ENCODE measurements at places on chromosomes 4 and X.

- DNase-seq: no peak
Measured at GRCh38 chr4:47972181-47972580, 44.3 kb downstream of the CNGA1 start.

GRCh38 chr4:17286752-17287460 is 225.0 kb downstream of the QDPR start:
- DNase-seq: no peak

DNA sequence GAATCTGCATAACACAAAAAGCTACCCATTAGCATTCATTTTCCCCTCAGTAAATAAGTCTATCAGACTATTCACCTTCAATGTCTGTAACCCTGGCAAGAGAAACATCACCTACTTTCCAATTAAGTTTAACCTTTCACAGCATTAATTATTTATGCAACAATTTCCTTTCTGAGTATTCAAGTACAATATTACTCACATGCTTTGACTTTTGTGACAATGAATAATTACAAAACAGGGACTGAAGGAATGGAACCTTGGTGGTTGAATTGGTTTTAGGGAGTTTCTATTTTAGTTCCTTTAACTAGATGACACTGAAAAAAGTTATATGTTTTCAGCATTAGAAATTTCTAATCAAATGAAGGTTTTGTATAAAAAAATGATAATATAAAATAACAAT is 932.3 kb upstream of the EPHA5 start:
- no peak for DNase-seq

GRCh38 chrX:129043138-129043537 is 480.2 kb downstream of the SMARCA1 start:
- no peak for DNase-seq

- no peak for DNase-seq
Measured at GRCh38 chr4:37424753-37425152, 180.2 kb downstream of the NWD2 start.

GRCh38 chr4:31657859-31658570 is 937.8 kb downstream of the PCDH7 start:
- no peak for DNase-seq

GRCh38 chr4:139014371-139015268 is 961 bp upstream of the NOCT start:
- DNase-seq: peak; percentile 49

DNA sequence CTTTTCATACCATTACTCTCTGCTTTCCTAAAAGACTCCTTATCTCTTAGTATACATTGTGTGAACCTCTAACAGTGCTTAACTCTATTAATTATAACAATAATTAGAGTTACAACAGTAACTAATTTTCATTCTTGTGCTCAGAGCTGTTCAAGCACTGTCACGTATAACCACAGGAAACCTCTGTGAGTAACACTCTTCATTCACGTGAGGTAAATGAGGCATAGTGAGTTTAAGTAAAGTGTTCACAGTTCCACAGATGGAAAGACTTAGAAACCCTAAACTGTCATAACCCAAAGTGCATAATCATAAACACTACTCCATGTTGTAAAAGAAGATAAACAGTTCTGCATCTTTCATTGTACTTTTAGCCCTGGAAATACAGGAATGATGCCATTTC is 222.4 kb downstream of the CCSER1 start:
- DNase-seq: no peak

- DNase-seq: no peak
Measured at GRCh38 chrX:12892716-12893115, 13.7 kb upstream of the TLR8 start.

- DNase-seq: no peak
Measured at GRCh38 chr4:6566391-6567190, 8.4 kb upstream of the MAN2B2 start.

DNA sequence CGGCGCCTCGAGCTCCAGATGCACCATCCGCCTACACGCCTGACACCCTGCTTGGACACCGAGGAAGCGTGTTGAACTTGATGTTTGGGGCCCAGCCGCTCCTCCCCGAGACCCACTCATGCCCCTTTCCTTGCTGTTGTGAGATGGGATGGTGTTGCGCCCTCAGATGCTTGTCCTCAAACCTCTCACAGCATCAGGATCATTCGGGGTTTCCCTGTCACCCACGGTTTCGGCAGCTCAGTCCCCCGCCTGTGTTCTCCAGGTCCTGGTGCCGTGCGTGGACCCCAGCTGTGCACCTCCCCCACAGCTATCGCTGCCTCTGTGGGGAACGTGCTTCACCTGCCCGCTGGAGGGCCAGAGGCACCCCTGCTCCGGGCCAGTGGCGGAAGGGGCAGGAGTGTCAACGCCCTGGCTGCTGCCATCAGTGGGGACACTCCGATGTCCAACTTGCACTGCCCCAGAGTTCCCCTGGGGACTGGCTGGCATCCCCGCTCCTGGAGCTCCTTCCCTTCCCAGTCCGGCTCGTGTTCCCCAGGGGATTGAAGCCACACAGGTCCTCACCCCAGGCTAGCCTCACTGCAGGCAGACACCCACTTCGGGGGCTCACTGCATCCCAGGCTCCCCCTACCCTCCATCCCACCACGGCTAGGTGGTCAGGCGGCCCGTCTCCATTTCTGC is 82.3 kb upstream of the ADRA2C start:
- no peak for DNase-seq

DNA sequence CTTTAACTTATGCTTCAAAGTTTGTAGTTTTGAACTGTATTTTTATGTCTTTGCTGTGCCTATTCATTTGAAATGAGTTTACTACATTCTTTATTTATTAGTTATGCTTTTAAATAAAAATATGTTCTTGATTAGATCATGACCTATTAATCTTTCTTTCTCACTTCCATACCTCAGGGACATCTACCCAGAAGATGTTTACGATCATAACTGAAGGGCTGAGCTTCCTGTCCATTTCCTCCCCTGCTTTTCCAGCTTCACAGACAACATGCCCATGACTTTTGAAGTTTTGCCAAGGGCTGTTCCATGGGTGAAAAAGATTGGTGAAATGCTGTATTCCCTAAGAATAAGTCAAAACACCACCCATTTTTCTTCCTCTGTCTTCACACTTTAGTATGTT is 99.7 kb upstream of the DDIT4L start:
- DNase-seq: no peak

- peak; percentile 82 for DNase-seq
Measured at GRCh38 chrX:2608638-2609430, 82.3 kb upstream of the CD99 start.

- DNase-seq: no peak
Measured at GRCh38 chrX:123983240-123983639, 21.7 kb downstream of the STAG2 start.

DNA sequence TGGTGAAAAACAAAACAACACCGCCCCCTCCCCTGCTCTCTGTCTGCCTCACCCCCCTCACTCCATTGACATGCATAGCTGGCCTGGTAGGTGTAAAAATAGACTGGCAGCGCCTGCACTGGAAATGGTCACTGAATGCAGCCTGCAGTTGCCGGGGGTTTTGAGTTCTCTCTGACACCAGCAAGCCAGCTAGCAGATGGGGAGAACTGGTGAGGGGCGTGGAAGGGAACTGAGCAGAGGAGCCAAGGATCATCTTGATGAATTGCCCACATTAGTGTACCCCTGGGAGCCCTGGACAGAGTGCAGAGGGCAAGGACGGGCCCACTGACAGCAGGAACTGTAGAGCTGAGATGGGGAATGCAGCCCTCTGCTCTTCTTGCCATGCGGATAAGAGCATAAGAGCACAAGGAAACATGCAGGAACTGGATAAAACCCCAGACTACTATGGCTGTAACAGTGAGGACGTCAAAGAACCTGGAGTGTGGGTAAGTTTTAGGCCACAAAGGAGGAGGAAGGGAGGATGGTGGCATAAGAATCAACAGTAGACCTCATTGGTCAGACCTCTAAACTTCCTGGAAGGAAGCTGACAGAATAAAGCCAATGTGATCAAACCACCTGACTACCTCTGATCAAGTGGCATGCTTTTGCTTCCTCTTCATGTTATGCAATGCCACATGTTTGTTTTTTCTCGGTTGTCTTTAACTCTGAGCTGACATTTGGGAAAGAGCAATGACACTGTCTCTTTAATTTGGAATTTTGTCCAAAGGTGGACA is 96.3 kb downstream of the ANK2 start:
- DNase-seq: no peak

GRCh38 chr4:183318656-183319055 is 1.4 kb downstream of the CLDN22 start:
- no peak for DNase-seq

- no peak for DNase-seq
Measured at GRCh38 chr4:155768370-155768769, 9.5 kb downstream of the GUCY1B1 start.

GRCh38 chrX:116873671-116874070 is 410.9 kb upstream of the CT83 start:
- no peak for DNase-seq

DNA sequence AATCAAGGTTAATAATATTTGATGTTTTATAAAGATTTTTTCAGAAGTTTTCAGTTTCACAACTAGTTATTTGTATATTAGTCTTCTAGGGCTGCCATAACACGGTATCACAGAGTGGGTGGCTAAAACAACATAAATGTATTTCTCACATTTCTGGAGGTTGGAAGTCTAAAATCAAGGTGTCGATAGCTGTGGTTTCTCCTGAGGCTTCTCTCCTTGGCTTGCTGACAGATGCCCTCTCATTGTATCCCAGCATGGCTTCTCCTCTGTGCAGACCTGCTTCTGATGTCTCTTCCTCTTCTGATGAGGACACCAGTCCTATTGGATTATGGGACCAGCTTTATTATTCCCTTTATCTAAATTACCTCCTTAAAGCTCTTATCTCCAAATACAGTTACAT is 1456.6 kb downstream of the STIM2 start:
- no peak for DNase-seq

DNA sequence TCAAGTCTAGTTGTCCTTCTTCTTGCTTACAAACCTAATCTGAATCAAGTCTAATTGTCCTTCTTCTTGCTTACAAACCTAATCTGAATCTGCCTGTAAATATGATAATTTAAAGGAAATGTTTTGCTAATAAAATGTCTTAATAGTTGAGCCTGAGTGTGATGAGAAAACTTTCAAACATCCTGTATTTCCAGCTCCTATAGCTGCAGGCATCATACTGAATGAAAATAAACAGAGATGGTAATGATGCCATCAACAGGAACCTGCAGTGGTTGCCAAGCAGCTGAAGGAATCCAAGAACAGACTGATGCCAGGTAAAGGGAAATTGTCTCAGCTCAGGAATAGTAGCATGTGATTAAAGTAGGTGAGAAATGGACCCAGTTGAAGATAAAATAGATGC is 156.1 kb upstream of the IRS4 start:
- no peak for DNase-seq

DNA sequence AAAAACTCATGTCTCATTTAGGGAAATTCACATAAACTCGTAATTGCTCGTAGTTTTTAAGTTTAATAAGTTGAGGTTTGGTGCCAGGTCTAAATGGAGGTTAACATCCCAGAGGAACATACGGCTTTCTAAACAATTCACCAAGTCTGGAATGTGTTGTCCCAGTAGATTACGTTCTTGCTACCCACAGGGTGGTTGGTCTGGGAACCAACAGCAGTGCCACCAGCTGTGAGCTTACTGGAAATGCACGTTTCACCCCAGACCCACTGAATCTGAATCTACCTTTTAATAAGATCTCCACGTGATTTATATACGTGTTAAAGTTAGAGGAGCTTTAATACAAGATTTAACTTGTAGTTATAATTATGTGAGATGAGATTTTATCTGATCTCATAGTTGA is 134.3 kb downstream of the BMPR1B start:
- DNase-seq: no peak

- peak; percentile 48 for DNase-seq
Measured at GRCh38 chr4:184907216-184907615, 81.4 kb upstream of the ACSL1 start.

DNA sequence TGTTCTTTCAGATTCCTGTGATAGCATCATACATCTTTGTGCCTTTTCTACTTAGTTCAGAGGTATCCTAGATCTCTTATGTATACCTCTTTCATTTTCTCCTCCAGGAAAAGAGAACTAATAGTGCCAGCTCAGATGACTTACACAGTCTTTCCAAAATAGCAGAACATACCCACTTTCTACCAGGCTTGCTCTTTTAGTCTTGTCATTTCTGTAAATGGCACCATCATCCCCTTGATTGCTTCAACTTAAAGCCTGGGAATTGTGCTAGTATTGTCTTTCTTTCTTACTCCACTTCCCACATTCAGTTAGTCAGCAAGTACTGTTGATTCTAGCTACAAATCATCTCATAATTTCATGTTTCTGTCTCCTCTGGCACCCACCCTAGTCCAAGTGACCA is 5.1 kb downstream of the APEX2 start:
- no peak for DNase-seq

DNA sequence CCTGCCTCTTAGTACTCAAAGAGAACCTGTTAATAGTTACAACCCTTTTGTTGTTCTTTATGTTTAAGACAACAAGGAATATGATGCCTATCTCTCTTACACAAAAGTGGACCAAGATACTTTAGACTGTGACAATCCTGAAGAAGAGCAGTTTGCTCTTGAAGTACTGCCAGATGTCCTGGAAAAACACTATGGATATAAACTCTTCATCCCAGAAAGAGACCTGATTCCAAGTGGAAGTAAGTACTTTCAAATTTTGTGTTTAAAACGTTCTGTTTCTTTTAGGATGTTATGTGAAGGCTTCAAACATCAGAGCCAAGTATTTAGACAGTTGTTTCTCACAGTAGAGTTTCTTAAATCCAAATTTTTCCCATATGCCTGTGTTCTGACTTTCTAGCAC is 67.2 kb upstream of the NRK start:
- no peak for DNase-seq

DNA sequence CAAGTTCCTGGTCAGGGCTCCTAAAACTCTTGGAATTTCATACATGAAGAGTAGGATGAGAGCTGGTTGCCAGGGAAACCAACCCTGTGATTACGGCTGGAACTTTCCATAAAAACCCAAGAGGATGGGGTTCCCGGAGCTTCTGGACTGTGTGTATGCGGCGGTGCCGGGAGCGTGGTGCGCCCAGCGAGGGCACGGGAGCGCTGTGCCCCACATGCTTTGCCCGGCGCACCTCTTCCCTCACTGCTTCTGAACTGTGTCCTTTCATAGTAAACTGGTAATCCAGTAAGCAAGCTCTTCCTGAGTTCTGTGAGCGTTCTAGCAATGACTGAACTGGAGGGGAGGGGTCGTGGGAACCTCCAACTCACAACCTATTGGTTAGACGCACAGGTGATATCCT is 152.6 kb downstream of the AFAP1 start:
- DNase-seq: no peak

DNA sequence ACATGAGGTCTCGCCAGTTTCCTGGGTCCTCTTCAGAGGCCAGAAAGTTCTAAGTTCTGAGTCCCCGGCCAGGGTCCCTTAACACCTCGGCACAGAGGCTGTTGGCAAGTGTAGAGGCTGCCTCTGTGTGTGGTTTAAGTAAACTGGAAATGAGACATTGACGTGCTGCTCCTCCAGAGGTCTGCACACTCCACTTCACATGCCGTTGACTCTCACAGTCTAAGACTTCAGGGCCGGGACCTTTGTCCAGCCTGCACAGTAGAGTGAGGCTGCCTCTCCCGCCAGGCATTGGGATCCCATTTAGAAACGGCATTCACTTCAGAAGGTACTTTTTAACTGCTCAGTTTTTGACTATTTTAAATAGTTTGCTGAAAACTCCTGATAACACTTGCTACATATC is 10.6 kb upstream of the TADA2B start:
- no peak for DNase-seq

GRCh38 chr4:154049457-154050181 is 260.7 kb upstream of the SFRP2 start:
- peak; percentile 13 for DNase-seq
